ENCODE measurements at places on chromosomes 16 and 17.

DNA sequence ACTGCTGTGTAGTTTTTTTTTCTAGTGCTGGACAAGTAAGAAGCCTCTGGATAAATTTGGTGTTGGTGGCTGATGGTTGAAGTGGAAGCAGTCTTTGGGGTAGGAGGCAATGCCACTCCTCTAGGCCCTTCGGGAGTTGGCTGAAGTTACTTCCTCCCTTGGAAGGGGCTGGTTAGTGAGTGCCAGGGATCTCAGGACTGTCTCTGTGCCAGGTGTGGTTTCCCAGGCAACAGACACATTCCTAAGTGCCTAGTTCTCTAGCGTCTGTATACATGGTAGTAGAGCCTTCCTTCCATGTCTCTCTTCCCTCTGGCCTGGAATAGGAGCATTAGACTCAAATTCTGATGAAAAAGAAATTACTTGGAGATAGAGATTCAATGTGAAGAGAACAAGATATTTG is 15.3 kb downstream of the TMEM98 start:
- DNase-seq, result no peak

- no peak for DNase-seq
Measured at GRCh38 chr17:45934044-45934979, 40.0 kb downstream of the MAPT start.

- no peak for DNase-seq
Measured at GRCh38 chr17:50188531-50188920, 12.9 kb downstream of the COL1A1 start.

GRCh38 chr17:81389585-81389984 is 5.7 kb upstream of the BAHCC1 start:
- no peak for DNase-seq

DNA sequence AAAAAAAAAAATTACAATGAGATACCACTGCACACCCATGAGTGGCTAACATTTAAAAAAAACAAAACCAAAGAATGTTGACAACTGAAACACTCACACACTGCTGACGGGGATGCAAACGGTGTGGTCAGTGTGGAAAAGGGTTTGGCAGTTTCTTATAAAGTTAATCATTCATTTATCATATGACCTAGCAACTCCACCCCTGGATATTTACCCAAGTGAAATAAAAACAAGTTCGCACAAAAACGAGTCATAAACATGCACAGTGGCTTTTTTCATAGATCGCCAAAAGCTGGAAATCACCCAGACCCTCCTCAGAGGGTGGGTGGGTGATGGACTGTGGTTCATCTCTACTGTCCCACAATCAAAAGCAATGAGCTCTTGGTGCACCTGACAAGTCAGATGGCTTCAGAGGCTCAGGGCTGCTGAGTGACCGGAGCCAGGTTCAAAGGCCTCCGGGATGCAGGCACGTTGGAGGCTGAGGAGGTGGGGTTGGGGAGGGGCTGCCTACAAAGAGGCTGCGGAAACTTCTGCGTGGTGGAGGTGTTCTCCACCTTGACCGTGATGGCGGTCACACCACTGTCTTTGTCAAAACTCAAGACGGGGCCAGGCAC is 14.2 kb downstream of the RAB40B start:
- no peak for DNase-seq

- DNase-seq, result no peak
Measured at GRCh38 chr17:81027591-81028505, 7.1 kb upstream of the BAIAP2 start.

DNA sequence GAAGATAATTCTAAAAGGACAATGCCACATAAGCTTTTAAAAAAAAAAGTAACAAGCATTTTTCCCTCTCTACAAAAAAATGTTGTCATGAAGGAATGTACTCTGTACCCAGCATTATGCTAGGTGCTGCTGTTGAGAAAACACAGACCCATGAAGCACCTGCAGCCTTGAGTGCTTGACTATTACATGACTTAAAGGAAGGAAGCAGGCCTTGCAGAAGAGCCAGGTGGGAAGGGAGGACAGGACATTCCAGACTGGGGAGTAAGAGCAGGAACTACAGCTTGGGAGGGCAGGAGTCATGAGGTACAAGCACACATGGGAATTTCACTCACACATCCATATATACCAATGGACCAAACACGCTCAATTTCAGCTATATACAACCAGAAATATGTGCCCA is 3.8 kb downstream of the MYO1D start:
- no peak for DNase-seq

DNA sequence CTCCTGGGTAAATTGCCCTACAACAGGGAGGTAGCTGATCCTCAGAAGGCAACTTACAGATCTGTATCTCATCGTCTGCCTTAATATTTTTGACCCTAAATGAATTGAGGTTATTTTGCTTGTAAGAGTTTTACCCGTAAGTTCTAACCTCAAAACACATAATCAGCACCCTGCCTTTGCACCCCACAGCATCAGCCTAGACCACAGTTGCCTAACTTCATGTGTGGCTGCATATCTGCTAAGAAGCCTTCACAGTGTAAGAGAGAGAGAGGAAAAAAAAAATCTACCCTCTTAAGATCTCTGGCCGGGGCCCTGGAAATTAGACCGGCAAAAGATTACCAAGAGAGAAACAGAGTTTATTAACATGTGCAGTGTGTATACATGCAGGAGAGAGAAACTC is 76.9 kb downstream of the ARHGAP44 start:
- no peak for DNase-seq

GRCh38 chr16:87297918-87298631 is 19.1 kb downstream of the C16orf95 start:
- no peak for DNase-seq

GRCh38 chr16:26963109-26963508 is 103.6 kb upstream of the C16orf82 start:
- no peak for DNase-seq

GRCh38 chr17:77312786-77313599 is 172.2 kb downstream of the SEC14L1 start:
- no peak for DNase-seq

- DNase-seq, result no peak
Measured at GRCh38 chr16:53962041-53962440, 258.1 kb downstream of the FTO start.

- DNase-seq, result no peak
Measured at GRCh38 chr16:57358086-57358420, 530 bp upstream of the CCL22 start.

- DNase-seq, result no peak
Measured at GRCh38 chr16:50902457-50902856, 160.6 kb downstream of the CYLD start.

DNA sequence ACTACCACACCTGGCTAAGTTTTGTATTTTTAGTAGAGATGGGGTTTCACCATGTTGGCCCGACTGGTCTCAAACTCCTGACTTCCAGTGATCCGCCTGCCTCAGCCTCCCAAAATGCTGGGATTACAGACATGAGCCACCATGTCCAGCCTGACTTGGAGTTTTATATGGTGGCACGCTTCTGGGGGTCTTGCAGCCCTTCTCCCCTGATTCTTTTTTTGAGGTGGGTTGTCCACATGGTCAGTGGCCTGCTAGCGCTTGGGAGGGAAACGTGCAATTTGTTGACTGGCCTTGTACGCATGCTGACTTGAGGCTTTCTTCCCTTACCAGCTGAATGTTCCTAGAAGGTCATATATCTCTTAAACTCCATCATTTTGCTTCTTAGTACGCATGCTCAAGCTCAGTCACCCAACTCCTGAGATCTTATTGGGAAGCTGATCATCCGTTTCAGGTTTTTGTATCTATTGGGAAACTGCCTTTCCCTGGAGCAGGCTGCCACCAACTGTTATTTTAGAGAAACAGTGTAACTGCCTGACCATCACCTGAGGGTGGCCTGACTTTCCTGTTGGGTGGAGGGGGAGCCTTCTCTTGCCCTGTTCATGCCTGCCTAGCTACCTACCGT is 13.7 kb upstream of the LDHD start:
- DNase-seq, result no peak

- peak; percentile 9 for DNase-seq
Measured at GRCh38 chr17:67245694-67246402, 852 bp upstream of the HELZ start.

DNA sequence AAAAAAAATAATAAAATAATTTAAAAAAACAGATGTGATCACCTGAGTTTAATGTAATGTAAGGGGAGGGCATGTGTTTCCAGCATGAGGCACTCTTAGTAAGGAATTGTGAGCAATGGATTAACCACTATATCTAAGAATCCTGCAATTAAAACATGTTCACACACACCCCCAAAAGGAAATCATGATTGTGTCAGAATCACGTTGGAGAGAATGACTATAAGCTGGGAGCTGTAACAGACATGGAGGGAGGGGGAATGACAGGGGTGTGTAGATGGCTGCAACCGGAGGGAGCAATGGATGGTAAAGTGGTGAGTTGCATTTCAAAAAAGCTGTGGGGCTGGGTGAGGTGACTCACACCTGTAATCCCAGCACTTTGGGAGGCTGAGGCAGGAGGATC is 13.6 kb upstream of the CCL22 start:
- no peak for DNase-seq

DNA sequence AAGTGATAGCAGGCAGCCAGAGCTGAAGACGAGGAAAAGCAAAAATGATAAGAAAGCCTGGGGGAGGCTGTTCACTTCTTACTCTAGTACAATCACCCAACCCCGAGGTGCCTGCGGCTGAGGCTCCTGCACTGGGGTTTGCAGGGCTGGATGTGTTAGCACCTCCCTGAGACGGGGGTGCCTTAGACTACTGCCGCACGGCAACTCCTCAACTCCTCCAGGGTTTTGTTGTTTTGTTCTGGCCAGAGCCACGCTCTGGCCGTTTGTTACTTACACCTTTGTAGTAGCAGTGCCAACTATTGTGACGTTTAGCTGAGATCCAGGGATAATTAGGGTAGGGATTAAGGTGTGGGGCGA is 51.5 kb downstream of the LDHD start:
- no peak for DNase-seq

GRCh38 chr16:10558305-10558704 is 22.1 kb downstream of the EMP2 start:
- no peak for DNase-seq

GRCh38 chr17:28717578-28718332 is at the start of gene RAB34:
TSS of gene RAB34 (minus strand) at chr17:28717868. CDS start at chr17:28717266, 602 bp downstream.
- no peak for DNase-seq

DNA sequence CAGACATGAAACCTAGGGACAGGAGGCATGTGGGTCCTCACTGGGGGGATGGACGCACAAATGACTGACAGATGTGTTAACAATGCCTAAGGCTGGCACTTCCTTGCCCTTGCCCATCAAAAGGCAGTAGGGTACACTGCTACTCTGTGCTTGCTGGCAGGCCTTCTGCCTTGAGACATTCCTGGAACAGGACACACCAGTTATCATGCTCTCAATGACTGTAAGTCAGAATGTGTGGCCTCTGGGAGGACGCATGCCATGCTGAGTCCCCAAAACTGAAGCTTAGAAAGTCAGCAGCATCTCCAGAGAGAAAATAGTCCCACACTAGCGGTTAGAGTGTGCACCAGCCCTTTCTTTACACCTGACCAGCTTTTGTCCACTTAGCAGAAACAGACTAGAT is 16.1 kb upstream of the SREBF1 start:
- no peak for DNase-seq

- no peak for DNase-seq
Measured at GRCh38 chr17:35294756-35295155, 51.9 kb downstream of the SLFN5 start.

GRCh38 chr16:83728492-83728891 is 79.3 kb upstream of the HSBP1 start:
- peak; percentile 28 for DNase-seq

DNA sequence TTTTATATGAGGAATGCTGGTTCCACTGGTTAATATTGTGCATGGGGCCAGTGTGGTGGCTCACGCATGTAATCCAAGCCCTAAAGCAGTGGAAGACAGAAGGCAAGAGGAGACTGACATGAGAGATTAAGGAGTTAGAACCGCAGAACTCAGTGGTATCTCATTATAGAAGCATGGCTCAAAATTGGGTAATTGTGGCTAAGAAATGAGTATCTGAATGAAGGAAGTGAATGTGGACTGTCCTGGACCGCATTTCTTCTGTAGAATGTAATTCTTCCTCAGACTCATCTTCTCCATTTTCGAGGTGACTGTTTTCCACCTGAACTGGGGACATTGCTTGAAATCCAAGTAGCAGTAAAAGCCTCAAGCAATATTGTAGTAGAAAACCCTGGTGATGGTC is 42.6 kb upstream of the CDR2 start:
- no peak for DNase-seq

Measured in NCI-H1092 treated with DMSO at 0.1 percent for 48 hours (cell line).